ENCODE measurements at places on chromosomes 5 and 9. TPM values are rescaled to one million over a fixed set of nuclear protein-coding genes. Genes with fewer than 3 reads are reported as not detected.

DNA sequence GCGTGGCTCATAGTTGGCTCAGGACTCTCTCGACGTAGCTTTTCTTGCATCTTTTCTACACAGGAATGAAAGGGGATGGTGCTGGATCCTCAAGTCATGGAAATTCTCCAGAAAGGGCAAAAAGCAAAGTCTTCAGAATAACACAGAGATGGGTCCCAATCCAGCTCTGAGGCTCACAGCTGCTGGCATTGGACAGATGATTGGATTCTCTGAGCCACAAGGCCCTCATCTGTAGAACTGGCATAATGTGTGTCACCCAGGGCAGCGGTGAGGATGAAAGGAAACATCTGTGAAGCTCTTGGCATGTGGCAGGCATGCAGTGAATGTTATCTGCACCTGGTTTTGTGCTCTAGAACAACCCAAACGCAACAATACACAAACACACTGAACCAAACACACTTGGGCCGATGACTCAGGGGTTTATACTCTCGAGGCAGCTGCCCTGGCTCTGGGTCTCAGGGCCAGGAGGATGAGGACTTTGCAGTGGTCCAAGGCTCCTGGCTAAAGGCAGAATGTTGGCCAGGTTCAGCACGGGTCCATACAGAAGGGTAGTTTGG, 64.0 kb upstream of the UBTD2 start:
- no peaks in the 10 kb centered on the region for H3K27me3 ChIP-seq
- no peak overlapping the region for H3K4me3 ChIP-seq
- H3K4me1 ChIP-seq = no peaks in the 10 kb centered on the region
- H3K27ac ChIP-seq = no peak overlapping the region

DNA sequence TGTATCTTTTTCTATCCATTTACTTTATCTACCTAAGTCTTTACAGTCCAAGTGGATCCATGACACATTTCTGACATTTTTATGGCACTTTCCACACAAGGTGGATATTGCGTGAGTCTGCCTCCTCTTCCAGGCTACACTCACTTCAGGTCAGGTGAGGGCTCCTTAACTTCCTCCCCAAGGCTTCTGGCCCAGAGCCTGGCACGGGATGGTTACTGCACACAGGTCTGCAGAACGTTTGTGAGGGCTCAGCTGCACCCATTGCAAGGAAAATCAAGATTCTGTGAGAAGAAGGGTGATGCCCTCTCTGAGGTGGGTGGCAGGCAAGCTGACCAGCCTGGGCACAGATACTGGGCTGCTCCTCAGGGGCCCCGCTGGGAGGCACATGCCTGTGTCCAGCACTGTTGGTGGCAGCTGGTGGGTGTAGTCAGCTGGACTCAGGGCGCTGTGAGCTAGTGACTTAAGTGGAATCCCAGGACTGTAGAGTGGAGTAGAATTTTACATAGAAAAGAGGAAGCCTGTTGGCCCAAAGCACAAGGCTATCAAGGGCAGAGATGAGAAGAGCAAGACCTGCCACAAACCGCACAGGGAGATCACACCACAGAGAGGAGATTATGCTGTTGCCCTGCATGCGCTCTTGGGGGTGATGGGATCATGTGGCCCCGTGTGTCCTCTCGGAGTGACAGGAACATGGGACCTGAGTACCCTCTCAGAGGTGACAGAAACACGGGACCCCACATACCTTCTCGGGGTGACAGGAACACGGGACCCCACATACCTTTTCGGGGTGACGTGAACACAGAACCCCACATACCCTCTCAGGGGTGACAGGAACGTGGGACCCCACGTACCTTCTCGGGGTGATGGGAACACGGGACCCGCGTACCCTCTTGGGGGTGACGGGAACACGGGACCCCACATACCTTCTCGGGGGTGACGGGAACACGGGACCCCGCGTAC, 21.3 kb downstream of the AHRR start:
- DNase-seq = no peak
- no peak overlapping the region for H3K27ac ChIP-seq
- H3K4me3 ChIP-seq = no peak overlapping the region
- H3K27me3 ChIP-seq = no peaks in the 10 kb centered on the region
- no peaks in the 10 kb centered on the region for H3K36me3 ChIP-seq

DNA sequence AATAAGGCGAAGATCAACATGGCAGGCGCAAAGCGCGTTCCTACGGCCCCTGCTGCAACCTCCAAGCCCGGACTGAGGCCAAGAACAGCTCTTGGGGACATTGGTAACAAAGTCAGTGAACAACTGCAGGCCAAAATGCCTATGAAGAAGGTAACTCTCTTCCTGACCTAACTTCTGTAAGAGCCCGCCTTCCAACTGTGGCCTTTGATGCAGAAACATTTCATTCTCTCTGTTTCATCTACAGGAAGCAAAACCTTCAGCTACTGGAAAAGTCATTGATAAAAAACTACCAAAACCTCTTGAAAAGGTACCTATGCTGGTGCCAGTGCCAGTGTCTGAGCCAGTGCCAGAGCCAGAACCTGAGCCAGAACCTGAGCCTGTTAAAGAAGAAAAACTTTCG, 979 bp downstream of the CCNB1 start:
- H3K27me3 ChIP-seq = no peaks in the 10 kb centered on the region
- peak overlapping the region; percentile 81 for H3K4me3 ChIP-seq
- peak overlapping the region; percentile 72 for H3K27ac ChIP-seq
- peaks cover 12% of the 10 kb centered on the region for H3K4me1 ChIP-seq
- H3K36me3 ChIP-seq = no peaks in the 10 kb centered on the region

Gene GLRA1
- polyA plus RNA-seq = not detected

DNA sequence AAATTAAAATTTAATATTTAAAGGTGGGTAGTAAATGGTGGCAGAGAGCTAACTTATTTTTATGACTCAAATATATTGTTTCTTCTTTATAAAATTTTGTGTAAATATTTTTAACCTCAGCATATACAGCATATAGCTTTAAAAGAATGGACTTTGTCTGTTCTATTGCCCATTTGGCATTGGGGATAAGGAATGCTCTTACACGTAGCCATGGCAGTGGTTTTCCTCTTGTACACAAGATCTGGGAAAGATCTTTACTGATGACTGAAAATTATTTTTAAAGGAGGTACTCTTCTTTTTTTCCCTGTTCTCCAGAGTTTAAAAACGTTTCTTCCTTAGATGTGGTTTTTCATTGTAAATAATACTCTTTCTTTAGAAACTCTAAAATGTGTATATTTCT, 75.0 kb downstream of the PBX3 start:
- DNase-seq = no peak
- peaks cover 13% of the 10 kb centered on the region for H3K4me1 ChIP-seq
- H3K36me3 ChIP-seq = no peaks in the 10 kb centered on the region
- no peak overlapping the region for H3K27ac ChIP-seq
- H3K27me3 ChIP-seq = no peaks in the 10 kb centered on the region
- no peak overlapping the region for H3K4me3 ChIP-seq

DNA sequence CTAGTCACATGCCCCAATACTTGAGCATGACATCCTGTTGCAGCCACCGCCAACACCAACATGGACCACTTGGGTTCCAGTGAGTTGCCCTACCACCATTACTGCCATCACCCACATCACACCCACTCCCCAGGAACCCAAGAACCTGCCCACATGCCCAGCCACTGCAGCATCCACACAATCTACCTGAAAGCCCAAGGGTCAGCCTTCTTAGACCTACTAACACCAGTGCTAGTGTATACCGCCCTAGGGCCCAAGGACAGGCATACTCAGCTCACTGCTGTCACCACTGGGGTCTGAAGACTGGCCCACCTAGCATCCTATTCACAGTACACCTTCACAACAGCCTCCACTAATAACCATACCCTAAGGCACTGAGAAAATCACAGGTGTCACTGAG, 82.0 kb downstream of the SYK start:
- H3K36me3 ChIP-seq = no peaks in the 10 kb centered on the region
- no peak overlapping the region for H3K4me3 ChIP-seq
- no peaks in the 10 kb centered on the region for H3K27me3 ChIP-seq
- H3K4me1 ChIP-seq = no peaks in the 10 kb centered on the region
- no peak for DNase-seq
